ENCODE measurements at places on chromosomes 7 and 10. TPM values are rescaled to one million over a fixed set of nuclear protein-coding genes. Genes with fewer than 3 reads are reported as not detected.
A peak's percentile ranks its signal among the peaks of the same experiment; 100 is the strongest.

The METTL2B gene
- 18.2 TPM for total RNA-seq

The HDAC9 gene
- 32.1 TPM for total RNA-seq

The LRRC18 gene
- not detected for total RNA-seq

The PLEKHS1 gene
- not detected for total RNA-seq

The SPDYE17 gene
- not detected for total RNA-seq

The CYP26A1 gene
- total RNA-seq: not detected

DNA sequence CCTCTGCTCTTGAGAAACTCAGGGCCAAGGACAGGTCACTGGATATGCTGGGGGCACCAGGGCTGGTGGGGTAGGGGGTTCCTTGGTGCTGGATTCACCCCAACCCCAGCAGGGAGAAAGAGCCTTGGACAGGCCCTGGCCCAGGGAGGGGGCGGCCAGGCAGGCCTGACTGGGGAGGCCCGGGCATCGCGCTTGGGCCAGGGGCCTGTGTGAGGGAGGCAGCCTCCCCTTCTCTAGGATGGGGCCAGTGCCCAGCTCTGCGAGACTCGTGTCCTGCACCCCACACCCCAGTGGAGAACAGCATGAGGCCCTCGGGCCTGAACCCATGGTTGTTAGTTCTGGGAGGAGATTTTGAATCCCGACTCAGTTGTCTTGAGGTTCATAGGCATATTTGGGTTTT, 217.1 kb downstream of the ZNF248 start:
- no peaks in the 10 kb centered on the region for H3K36me3 ChIP-seq
- no peak overlapping the region for H3K27ac ChIP-seq
- H3K27me3 ChIP-seq: no peaks in the 10 kb centered on the region
- DNase-seq: no peak
- no peaks in the 10 kb centered on the region for H3K4me1 ChIP-seq

DNA sequence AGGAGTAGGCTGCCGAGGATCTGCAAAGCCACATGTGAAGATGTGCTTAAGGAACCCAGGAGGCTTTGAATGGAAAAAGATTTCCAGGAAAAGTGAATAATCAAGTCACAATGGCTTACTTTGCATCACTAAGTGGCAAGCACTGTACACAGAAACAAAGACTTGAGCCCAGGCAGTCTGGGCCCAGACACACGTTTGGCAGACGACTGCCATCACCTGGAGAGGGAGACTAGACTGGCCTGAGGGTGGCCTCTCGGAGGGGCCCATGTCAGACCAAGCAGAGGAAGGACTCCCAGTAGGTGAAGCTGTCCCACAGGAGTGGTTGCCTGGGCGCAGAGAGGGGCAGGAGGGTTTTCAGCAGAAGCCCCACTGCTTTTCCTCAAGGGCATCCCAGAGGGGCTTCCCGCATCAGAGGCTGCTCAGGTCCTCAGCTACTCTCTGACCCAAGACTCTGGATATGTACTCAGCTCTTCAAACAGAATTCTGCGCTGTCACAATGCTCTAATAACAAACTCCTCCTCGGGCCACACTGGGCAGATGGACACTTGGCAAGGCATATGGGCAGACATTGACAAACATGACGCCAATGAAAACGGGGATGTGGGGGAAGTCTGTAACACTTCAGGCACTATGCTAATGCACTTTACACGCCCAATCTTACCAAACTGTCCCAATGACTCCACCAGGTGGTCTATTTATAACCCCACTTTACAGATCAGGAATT, 27.9 kb upstream of the FRAT2 start:
- DNase-seq: no peak
- H3K27me3 ChIP-seq: no peaks in the 10 kb centered on the region
- H3K27ac ChIP-seq: no peak overlapping the region
- H3K4me1 ChIP-seq: no peaks in the 10 kb centered on the region

DNA sequence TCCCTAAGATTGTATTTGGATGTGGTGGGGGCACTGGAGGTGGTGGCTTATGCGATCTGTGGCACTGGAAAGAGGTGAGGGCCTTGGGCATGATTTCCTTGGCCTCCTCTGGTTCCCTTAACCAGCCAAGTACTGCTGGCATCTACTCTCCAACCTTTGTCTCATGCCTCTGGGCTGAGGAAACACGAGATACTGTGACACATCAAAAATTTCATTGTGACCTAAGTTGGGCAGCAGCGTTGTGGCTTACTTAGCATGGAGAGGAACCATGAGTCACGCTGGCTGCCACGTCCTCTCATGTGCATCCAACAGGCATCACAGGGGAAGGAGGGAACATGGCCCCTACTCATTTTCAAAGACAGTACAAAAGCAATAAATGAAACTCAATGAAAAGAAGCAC, 29.7 kb upstream of the GSDME start:
- no peak overlapping the region for H3K4me3 ChIP-seq
- H3K36me3 ChIP-seq: no peaks in the 10 kb centered on the region
- H3K4me1 ChIP-seq: no peaks in the 10 kb centered on the region
- H3K27me3 ChIP-seq: no peaks in the 10 kb centered on the region
- no peak overlapping the region for H3K27ac ChIP-seq
- DNase-seq: no peak

DNA sequence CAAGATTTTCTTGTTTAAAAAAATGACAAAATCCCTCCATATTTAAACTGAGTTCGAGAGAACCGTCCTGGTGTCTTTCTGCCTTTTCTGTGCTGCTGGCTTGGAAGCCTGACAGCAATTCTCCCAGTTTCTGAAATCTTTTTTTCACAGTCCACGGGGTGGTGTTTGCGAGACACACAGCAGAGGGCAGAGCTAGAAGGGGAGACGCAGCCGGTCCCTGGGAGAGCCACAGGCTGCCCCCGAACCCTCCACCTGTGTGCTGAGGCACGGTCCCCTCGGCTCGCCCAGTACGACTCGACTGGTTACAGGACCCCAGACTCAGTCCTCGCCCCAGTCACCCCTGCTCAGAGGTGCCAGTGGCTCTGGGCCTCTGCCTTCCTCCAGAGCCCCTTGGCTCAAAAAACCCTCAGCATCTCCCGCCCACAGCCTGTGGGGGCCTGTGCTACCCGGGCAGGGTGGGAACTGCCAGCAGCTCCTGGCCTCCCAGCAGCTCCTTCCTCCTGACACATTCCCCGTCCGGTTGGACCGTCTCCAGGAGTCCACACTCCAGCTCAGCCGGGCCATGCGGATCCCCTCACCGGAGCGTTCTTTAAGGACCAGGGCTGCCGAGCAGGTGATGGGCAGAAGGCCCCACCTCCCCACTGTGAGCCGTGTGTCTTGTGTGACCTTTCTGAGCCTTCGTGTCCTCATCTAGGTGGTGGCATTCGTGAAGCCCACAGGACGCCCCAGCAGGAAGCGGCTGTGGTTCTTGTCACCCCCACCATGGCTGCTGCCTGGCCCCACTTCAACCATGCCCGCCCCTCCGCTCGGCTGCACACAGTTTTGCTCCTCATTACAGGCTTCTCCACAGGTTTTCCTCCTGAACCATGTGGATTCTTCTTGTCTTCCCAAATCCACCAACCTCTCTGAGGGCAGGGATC, 52.3 kb upstream of the EN2 start:
- no peak for DNase-seq
- no peaks in the 10 kb centered on the region for H3K4me1 ChIP-seq
- no peaks in the 10 kb centered on the region for H3K36me3 ChIP-seq
- no peak overlapping the region for H3K27ac ChIP-seq

DNA sequence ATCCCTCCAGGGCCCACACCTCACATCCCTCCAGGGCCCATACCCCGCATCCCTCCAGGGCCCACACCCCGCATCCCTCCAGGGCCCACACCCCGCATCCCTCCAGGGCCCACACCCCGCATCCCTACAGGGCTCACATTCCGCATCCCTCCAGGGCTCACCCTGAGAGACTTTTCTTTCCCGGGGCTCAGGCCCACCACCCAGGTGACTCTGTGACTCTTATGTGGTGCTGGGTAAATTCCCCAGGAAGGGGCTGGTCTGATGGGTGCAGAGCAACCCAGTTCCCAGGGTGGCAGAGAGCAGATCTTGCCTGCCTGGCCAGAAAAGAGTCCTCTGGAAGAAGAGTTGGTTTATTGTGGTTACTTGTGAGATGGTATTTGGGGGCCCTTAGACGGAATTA, 290.7 kb downstream of the TCERG1L start:
- H3K27ac ChIP-seq: no peak overlapping the region
- H3K4me3 ChIP-seq: no peak overlapping the region
- no peaks in the 10 kb centered on the region for H3K4me1 ChIP-seq
- DNase-seq: no peak
- no peaks in the 10 kb centered on the region for H3K36me3 ChIP-seq

DNA sequence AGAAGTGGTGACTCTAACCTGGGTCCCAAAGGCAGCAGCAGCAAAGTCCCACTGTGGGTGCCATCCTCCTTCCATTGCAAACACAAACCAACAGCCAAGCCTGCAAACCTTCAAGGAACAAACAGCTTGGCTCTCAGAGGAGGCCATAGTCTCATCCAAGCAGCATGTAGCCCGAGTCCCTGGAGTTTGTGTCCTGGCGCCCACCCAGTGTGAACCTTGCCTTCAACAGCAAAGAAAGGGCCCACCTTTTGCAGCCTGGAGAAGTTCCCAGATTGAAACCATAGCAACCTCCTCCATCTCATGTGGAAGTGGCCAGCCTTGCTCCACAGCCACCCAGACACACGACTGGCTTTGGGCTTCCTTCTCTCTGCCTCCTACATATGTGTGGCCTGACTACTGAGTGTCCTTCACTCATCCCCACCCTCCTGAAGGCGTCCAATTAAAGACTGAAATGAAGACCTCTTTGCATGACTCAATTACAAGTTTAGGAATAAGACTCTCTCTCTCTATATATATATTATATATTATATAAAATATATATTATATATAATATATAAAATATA, 106.1 kb downstream of the C10orf90 start:
- no peak overlapping the region for H3K27ac ChIP-seq
- no peak overlapping the region for H3K4me3 ChIP-seq
- H3K36me3 ChIP-seq: no peaks in the 10 kb centered on the region

GRCh38 chr7:121401896-121402295, 5.8 kb upstream of the FAM3C start:
- no peaks in the 10 kb centered on the region for H3K36me3 ChIP-seq
- no peaks in the 10 kb centered on the region for H3K4me1 ChIP-seq
- no peak overlapping the region for H3K4me3 ChIP-seq

DNA sequence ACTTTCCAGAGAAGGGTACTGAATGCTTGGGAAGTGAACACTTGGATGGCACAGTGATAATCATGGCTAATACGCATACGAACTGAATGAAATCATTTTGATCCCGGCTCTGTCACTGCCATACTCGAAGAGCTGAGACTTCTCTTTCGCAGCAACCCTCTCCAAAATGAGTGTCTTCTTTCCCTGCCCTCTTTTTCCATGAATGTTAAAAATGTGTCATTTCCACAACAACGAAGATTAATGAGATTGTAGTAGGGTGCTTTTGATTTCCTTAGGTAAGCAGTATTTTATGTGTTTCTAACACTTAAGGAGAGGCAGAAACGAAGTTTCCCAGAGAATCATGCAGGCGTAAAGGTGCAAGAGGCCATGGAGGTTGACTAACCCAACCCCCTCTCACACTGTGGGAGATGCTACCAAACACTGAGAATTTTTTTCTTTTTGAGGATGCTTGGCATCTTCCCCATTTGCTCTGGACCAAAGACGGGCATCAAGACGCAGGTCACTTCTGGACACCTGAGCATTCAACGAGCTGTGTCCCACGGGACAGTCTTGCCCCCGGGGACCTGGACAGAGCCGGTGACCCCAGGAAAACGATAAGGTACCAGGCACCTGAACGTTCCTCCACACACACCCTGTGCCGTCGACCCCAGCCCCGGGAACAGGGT, 823 bp downstream of the COPG2 start:
- no peak for DNase-seq
- no peaks in the 10 kb centered on the region for H3K27me3 ChIP-seq
- peak overlapping the region; percentile 70 for H3K27ac ChIP-seq
- H3K36me3 ChIP-seq: no peaks in the 10 kb centered on the region
- H3K4me3 ChIP-seq: peak overlapping the region; percentile 64

DNA sequence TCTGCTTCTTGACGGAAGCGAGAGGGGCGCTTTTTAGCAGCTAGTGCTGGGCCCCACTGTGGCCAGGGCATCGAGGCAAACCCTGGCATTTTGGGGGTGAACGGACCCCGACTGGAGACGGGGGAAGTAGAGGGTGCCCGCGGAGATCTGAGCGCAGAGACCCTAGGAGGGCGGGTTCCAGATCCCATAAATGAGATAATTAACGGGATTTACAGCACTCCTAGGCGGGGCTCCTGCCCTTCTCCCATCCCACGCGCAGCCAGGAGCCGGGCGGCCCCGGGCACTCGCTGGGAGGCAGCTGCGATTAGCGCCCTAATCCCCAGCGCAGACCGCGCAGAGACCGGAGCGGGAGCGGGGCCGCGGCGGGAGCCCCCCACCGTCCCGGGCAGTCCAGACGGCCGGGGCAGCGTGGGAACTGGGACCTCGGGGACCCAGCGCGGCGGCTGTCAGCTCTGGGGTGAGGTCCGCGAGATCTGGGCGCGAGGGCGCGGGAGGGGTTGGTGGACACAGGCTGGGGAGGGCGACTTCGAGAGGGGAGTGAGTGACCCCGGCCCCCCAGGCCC, 735 bp downstream of the JCAD start:
- peaks cover 5% of the 10 kb centered on the region for H3K27me3 ChIP-seq
- H3K4me3 ChIP-seq: no peak overlapping the region
- no peak overlapping the region for H3K27ac ChIP-seq
- H3K36me3 ChIP-seq: no peaks in the 10 kb centered on the region
- no peak for DNase-seq

DNA sequence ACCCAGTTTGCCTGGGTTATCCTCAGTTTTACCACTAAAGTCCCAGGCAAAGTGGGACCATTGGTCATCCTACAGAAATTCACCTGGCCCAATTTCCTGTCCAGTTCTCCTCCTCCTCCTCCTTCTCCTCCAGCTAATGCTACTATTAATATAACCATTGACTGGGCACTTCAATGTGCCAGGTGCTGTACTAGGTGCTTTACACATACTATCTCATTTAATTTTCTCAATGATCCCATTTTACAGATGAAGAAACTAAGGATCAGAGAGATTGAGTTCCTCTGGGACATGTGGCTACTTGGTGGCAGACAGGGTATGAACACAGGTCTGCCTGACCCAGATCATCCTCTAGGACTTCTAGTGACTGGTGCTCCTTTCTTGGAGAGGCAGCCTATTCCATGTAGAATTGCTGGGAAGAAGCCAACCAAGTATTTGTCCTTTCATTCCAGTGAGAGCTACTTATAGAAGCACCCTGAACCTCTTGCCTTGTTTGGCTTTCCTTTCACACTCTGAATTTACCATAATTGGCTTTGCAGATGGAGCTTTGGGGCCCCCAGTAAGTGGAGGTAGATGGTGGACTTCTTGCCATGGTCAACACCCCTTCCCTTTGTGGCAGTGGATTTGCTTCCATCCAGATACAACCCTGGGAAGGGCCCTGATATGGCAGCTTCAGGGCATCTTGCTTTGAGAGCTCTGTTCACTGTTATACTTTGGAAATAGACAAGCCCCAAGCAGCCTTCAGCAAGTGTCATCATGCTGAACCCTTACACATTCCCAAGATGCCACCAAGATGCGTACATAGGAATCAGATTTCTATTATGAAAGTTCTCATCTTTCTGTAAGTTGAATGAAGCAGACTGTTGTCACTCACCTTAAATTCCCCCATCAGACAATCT, 78.7 kb downstream of the MYOF start:
- no peak overlapping the region for H3K27ac ChIP-seq
- H3K4me1 ChIP-seq: peaks cover 5% of the 10 kb centered on the region
- H3K4me3 ChIP-seq: no peak overlapping the region
- DNase-seq: no peak

All from naive thymus-derived CD4-positive, alpha-beta T cell (primary cell).